ENCODE measurements at places on chromosomes 12 and 14. TPM values are rescaled to one million over a fixed set of nuclear protein-coding genes. Genes with fewer than 3 reads are reported as not detected.

DNA sequence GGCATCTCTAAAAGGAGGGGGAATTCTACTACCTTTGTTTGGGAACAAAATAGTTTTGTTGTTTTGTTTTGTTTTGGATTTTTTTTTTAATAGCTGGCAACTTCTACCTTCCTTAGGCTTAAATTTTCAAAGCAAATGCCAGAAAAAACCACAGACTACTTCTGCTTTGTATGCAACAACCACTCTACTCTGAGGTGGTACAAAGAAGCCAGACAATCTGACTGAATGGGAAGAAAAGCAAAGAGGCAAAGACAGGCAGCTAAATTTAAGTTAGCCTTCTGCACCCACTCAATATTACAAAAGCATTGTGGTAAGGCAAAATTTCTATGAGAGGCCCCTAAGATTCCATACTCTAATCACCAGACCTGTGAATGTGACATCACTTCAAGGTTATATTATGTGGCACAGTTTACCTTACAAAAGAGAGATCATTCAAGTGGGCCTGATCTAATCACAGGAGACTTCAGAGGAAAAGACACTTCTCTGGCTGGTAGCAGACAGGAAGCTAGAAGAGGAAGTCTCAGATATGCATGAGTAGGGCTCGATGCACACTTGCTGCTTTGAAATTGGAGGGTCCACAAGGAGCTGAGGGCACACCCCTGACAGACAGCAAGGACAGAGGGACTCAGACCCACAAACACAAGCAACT lies 566.6 kb downstream of the RPS29 start:
- no peak for DNase-seq

- no peak for DNase-seq
These were observed 59.8 kb upstream of the SLC38A2 start for GRCh38 chr12:46432325-46432724.

DNA sequence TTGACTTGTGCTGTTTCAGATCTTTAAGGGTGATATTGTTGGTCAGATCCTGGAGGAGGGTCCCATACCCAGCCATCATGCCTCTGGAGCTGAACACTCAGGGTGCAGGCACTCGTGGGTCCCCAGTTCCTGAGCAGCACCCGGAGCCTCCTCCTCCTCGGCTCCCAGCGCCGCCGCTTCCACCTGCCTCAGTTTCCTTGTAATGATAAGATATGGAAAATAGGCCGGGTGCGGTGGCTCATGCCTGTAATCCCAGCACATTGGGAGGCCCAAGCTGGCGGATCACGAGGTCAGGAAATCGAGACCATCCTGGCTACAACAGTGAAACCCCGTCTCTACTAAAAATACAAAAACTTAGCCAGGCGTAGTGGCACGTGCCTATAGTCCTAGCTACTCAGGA lies 20.2 kb upstream of the AEBP2 start:
- no peak for DNase-seq

Gene GDF3
- 34.4 TPM for total RNA-seq

Gene CRIP2
- total RNA-seq = 4.6 TPM

Gene RAB15
- 38.6 TPM for total RNA-seq
